HFFc6 (cell line): ENCODE measurements at places on chromosomes 1 and 21.
A peak's percentile ranks its signal among the peaks of the same experiment; 100 is the strongest.

- peak; percentile 72 for DNase-seq
These were observed 46.9 kb downstream of the CR1L start for GRCh38 chr1:207691841-207692240.

- DNase-seq: no peak
These were observed 18.9 kb downstream of the SDE2 start for GRCh38 chr1:225980005-225980836.

- DNase-seq: peak; percentile 47
These were observed 4.7 kb downstream of the TNN start for GRCh38 chr1:175072099-175072951.

DNA sequence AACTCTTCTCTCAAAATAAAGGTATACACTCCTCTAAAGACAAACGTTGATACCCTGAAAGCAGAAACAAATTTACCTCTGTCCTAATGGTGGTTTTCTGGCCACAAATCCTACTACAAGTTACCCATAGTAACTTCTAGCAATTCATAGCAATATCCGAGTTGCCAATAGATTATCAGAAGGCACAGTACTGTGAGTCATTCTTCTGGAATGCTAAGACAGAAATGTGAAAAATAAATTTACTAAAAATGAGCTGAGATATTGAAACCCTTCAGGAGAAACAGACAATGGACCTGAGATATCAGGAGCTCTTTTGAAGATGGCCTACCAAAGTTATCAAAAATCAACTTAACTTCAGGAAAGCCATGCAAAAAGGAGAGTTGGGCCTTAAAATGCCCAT lies 715.0 kb upstream of the ADAMTS5 start:
- DNase-seq: no peak

- DNase-seq: no peak
These were observed 151.3 kb downstream of the ADGRL4 start for GRCh38 chr1:78855258-78855657.

DNA sequence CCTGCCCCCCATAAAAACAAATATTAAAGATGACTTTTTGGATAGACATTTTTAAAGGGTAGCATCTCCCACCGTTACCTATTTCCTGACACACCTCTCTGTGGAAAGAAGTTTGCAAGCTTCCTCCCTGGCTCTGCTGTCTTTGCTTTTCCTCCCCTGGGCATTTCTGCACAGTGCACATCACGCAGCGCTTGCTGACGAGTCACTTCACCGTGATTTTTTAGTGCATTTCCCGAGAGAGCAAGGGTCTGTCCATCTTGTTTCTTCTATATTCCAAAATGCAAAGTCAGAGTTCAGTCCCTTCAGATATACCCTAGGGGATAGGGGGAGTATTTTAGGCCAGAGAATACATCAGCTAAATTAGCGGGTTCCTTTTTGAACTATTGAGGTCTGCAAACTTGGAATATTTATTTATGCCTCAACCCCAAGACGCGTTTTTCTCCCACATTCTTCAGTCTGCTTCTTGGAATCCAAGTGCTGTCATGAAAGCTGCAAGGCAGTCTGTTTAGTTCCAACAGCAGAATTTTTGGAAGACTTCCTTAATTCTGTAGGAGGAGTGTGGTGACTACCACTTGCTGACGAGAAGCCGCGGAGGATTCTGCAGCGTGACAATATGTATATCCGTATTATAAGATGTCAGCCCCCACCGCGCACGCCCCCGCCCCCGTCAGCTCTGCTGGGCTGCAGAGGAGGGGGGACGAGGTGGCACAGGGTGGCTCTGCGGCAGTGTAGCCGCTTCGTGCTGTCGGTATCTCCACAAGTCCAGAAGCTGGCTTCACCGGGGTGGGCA lies 22.4 kb downstream of the SMYD2 start:
- DNase-seq: no peak

DNA sequence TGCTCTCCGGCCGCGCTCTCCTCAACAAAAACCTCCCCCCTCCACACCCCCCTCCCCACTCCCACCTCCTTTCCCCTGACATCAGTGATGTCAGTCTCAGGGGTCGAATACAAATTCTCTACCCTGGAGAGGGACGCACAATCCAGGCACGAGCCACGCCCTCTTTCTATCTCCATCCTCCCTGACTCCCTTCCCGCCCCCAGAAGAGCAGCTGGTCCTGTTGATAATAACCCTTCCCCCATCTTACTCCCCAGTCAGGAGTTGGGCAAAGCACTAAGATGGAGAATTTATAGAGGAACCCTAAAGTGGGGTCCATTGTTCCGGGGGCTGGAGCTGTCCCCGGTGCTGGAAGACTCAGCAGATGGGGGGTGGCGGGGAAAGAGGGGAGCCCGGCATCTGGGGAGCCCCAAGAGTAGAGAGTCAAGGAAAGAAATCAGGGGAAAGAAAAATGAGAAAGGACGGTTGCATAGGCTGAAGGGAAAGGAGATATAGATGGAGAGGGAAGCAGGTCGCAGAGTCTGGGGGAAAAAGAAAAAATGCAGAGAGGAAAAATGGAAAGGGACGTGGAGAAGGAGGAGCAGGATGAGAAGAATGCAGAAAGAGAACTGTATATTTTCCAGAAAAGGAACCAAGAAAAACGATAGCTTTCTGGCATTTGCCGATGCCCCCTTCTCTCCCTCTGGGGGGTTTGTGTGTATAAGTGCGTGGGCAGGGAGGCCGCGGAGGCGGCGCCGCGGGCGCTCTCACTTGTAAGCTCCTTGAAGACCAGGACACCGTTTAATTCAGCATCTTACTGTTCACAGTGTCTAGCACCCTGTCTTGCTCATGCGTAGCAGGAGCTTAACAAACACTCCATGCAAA lies at the start of gene CELF3:
Gene CELF3, minus strand, starts transcription at position 33 of the 861 bp plus-strand sequence. CDS start 783 bp downstream, outside the sequence.
- DNase-seq: no peak

- no peak for DNase-seq
These were observed 11.8 kb downstream of the PADI4 start for GRCh38 chr1:17319561-17320350.

GRCh38 chr1:172446547-172446946 lies 2.7 kb upstream of the PIGC start:
- no peak for DNase-seq

DNA sequence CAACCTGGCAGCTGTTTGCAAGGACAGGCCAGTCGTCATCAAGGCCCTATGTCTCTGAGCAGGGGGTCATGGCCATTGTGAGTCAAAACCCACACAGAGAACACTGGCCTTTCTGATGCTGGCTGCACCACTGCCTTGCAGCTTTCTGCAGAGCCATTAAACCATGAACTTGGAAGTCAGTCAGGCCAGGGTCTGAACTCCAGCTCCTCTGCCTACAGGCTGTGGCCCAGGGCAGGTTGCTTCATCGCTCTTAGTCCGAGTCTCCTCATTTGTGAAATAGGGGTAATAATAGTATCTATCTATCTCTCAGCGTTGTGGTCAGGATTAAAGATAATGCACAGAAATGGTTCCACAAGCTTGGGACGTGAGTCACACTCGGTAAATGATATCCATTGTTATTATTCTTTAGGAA lies 35.8 kb upstream of the HIVEP3 start:
- DNase-seq: peak; percentile 83
